Non-pigmented ciliary epithelial cell (primary cell): ENCODE measurements at places on chromosomes 13 and 19.
A peak's percentile ranks its signal among the peaks of the same experiment; 100 is the strongest.

DNA sequence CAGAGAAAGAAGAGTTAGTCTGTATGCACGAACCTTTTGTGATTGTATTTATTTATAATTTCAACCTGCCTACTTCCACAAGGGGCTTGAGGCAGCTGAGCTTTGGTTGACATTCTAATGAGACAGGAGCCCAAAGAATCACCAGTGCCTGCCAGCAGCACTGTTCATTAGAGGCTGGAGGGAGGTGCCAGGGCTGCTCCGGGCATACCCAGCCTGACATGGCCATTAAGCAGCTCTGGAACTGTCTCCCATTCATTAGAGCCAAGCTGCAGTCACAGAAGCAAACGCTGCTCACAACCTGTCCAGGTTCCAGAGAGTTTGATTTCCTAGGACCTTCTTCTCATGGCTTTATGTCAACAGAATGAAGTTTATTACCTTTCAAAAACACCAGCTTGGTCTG is 425.5 kb downstream of the RFC3 start:
- DNase-seq: no peak

GRCh38 chr13:45207319-45207718 is 6.5 kb upstream of the KCTD4 start:
- DNase-seq: no peak

DNA sequence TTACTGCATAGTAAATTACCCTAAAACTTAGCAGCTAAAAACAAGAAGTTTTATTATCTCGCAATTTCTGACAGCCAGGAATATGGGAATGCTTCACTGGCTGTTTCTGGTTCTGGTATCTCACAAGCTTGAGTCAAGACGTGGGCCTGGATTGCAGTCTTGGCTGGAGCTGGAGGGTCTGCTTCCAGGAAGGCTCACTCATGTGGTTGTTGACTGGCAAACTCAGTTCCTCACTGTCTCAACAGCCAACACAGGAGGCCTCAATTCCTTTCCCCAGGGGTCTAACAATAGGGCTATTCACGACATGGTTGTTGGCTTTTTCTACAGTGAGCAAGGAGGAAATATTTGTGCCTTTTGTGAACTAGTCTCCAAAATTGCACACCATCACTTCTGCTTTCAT is 146.3 kb downstream of the GPC5 start:
- DNase-seq: no peak

DNA sequence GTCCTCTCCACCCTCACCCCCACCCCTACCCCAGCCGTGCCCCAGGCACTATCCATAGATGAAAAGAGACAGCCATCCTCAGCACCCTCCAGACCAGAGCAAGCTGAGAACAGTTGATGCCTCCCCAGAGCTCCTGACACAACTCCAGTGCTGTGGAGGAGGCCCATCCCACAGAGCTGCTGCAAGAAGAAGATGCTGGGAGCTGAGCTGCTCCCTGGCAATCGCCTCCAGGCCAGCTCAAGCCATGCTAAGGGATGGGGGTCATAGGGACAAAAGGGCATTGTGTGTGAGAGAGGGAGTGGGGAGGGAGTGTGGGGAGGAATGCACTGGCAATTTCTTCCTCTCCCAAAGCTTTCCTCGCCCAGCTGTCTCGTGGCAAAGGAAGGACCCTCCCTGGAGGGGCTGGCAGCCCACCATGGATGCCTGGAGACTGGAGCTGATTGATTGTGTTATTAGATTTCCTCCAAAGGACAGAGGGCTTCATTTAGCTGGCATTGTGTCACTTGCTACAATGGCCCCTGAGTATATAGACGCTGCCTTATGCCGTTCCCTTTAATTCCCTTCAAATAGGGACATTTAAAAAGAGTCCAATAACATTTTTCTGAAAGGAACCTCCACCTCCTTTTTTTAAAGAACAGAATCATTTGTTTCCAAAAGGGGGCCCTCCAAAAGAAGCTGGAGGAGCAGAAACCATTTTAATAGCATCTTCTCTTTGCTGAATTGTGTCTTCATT is 476.4 kb downstream of the FOXO1 start:
- no peak for DNase-seq

DNA sequence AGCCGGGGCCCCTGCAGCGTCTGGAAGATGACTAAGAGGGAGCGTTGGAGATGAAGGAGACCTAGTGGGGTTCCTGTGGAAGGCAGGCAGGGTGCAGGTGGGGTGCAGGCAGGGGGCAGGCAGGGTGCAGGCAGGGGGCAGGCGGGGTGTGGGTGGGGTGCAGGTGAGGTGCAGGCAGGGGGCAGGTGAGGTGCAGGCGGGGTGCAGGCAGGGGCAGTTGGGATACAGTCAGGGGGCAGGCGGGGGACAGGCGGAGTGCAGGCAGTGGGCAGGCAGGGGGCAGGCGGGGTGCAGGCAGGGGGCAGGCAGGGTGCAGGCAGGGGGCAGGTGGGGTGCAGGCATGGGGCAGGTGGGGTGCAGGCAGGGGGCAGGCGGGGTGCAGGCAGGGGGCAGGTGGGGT is 142.8 kb downstream of the SOX1 start:
- no peak for DNase-seq

DNA sequence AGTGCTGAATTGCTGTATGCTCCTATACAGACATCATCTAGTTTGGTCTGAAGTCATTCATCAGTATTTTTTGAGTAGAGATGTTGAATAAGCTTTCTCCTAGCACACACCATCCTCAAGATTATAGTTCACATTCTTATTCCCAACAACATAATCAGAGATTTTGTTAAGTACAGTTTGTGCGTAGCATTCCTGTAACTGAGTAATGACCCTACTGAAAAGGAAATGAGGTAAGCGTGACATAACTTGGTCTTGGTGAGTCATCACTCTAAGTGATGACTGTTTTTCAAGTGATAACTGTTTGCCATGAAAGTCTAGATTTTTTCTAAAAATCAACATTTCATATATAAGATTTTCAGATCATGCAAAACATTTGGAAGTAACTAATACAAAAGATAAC is 18.5 kb upstream of the FAM216B start:
- DNase-seq: peak; percentile 90

- DNase-seq: no peak
These were observed 814 bp downstream of the ZNF480 start for GRCh38 chr19:52297601-52298364.

GRCh38 chr19:41821003-41821735 is 23.3 kb downstream of the LYPD4 start:
- DNase-seq: peak; percentile 1

- no peak for DNase-seq
These were observed 5.3 kb downstream of the SIX5 start for GRCh38 chr19:45763691-45764294.

GRCh38 chr19:46718934-46719622 is 2.2 kb upstream of the PRKD2 start:
- no peak for DNase-seq

- no peak for DNase-seq
These were observed at the start of gene ARID3A for GRCh38 chr19:925526-926322. Gene ARID3A (plus strand): TSS chr19:926035. CDS start chr19:929529, 3,494 bp downstream.

DNA sequence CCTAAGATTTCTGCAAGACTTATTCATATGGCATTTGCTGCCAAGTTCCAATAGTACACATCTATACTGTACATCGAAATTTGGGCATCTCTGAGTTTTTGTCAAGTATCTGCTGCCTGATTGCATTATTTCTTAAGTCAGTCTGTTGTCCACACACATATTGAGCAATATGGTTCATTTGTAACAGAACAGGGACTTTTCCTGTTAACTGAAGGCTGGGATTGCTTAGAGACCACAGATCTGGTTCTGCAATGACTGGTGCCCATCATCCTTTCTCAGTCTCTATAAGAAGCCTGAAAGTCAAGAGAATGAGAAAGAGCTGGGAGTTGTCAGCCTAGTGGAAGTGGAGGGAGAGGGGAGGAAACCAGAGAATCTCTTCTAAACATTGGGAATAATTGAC is 22.5 kb upstream of the MYCBP2 start:
- no peak for DNase-seq

DNA sequence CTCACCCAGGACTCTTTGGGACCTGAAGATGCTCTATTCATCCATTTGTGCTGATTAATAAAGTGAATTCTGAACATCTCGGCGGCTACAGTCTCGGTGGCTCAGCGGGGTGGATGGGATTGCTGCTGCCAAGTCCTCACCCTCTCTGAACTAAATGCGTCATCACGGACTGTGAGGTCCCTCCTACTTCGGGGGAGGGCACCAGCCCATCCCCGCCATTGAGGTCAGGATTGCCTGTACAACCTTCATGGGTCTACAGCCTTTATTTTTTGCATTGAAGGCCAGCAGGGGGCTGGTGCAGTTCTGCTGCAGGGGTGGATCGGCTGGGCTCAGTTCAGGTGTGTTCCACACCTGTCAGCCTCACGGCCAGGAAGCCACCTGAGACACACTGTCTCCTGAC is 181.8 kb downstream of the COL4A1 start:
- DNase-seq: no peak

DNA sequence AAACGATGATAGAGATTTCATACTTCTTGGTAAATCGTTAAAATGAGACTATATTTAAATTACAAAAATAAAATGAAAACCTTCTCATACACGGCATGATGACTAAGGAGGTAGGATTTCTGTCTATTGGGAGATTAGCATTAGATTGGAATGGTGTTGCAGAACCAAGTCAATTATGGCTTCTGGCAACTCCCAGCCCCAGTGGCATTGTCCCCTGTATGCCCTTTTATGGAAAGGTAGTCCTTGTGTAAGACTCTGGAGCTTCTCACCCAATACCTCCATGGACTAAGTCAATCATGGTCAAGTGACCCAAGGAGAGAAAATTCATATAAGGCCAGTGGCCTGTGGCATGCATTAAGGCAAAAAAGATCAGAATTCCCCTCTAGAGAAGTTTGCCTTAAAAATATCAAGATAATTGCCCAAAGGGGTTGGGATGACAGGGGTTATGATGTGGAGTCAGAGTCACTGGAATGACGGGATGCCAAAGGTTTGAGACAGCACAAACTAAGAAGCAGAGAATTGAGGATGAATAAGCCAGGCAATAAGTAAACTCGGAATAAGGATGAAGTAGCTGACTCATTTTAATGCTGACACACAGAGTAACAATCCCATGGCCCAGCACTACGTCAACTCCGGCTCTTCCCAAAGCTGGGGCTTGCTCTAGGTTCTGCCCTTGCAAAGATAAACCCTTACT is 57.8 kb upstream of the POSTN start:
- DNase-seq: peak; percentile 97

DNA sequence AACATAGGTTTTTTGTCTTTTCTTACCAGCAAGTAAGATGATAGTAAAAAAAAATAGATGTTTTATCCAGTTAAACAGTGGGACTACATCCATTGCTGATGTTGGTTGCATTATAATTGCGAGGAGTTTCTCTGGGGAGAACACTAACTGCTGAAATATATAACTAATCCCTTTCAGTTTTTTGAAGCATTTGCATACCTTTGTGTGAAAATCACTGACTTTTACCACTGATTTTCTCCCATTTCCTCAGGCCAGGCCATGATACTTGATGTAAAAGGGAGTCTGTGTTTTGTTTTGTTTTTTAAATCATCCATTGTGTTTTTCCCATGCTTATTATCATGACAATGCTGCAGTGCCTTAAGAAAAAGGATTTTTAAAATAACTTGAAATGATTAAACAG is 699.5 kb downstream of the PCDH9 start:
- DNase-seq: no peak

GRCh38 chr13:65768545-65768944 is 1461.6 kb downstream of the PCDH9 start:
- DNase-seq: no peak

DNA sequence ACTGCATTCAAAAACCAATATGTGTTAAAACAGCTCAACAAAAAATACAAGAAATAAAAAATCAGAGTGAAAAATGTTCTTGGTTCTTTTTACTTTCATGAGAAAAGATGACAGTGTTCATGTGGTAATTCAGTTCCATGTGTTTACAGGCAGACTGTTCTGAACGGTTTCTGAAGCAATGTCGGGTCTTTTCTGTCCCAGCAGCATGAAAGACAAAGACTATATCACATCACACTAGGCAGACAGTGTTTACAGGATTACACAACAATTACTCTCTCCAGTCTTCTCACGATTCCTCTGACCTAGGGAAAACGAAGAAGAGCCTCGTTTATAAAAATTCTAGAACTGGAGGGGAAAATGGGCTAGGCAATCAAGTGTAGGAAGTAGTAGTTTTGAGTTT is 83.4 kb downstream of the UBL3 start:
- no peak for DNase-seq

DNA sequence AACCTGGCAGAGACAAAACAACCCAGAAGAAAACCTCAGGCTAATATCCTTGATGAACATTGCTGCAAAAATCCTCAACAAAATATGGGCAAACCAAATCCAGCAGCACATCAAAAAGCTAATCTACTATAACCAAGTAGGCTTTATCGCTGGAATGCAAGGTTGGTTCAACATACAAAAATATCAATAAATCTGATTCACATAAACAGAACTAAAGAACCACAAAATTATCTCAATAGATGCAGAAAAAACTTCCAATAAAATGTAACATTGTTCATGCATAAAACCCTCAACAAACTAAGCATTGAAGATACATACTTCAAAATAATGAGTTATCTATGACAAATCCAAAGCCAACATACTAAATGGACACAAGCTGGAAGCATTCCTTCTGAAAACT is 8.8 kb downstream of the ZNF724 start:
- DNase-seq: no peak

GRCh38 chr19:50889638-50890037 is 16.4 kb downstream of the KLK2 start:
- no peak for DNase-seq

DNA sequence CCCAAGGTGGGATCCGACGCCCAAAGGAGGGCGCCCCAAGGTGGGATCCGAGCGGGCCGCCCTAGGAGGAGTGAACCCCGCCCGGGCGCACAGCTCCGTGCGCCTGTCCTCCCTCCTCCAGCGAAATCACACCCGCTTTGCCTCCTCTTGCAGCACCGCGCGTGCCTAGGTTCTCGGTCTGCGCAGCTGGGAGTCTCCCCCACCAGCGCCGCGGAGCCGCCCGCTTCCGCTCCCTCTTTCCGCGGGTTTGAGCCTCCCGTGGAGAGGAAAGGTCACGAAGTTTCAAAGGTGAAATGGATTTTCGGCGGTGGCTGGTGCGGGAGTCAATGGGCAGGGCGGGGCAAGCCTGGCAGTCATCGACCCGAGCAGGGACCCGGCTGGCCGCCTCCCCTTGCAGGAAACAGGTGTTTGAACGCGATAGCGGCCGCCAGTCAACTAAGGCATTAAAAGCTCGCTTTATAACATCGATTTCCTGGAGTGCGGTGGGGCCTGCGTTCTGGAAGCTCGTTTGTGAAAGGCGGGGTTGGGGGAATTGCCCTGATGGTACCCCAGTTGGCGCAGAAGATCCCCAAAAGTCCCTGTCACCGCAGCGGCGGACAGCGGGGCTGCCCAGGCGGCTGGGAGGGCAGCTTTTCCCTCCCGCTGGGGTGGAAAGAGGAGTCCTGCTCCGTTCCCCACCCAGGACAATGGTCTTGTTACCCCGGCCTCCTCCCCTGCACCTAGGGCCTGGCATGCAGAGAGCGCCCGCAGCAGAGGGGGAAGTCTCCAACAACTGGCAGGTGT is 9.0 kb upstream of the SOX1 start:
- no peak for DNase-seq

GRCh38 chr19:32580353-32580900 is 563 bp upstream of the PDCD5 start:
- DNase-seq: no peak

- DNase-seq: no peak
These were observed 861.2 kb downstream of the UQCRFS1 start for GRCh38 chr19:28351761-28352160.
